Right lung (tissue), 10 donors: ENCODE measurements at places on chromosomes 5 and 9. TPM values are rescaled to one million over a fixed set of nuclear protein-coding genes. Genes with fewer than 3 reads are reported as not detected.

Gene DNAJC21
- polyA plus RNA-seq, result 49.8 TPM

Gene HAPLN1
- 0.88 TPM for polyA plus RNA-seq

GRCh38 chr5:142619815-142620214, 66.1 kb downstream of the FGF1 start:
- DNase-seq, result no peak

- DNase-seq, result no peak
Observed at GRCh38 chr9:131098391-131099101, 2.2 kb downstream of the AIF1L start.

DNA sequence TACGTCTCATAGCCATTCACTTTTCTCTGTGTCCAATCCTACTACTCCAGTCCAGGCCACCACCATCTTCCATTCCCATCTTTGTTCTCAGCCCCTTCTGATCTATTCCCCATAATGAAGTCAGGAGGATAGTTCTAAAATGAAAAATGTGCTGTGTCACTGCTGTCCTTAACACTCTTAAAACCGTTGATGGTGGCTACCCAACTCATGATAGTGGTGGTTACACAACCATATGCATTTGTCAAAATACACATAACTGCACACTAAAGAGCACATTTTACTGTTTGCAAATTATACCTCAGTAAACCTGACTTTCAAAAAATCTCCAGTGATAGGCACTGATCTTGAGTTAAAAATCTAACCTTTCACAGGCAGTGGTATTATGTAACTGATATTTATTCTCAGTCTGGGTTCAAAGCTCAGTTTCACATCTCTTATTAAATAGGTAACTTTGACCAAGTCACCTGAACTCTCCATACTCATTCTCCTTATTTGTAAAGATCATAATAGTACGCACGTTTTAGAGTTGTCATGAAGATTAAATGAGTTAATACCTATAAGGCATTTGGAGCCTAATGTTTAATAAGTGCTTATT, 24.6 kb upstream of the ADRB2 start:
- DNase-seq, result no peak

GRCh38 chr9:38194870-38195269, 125.8 kb upstream of the SHB start:
- no peak for DNase-seq

DNA sequence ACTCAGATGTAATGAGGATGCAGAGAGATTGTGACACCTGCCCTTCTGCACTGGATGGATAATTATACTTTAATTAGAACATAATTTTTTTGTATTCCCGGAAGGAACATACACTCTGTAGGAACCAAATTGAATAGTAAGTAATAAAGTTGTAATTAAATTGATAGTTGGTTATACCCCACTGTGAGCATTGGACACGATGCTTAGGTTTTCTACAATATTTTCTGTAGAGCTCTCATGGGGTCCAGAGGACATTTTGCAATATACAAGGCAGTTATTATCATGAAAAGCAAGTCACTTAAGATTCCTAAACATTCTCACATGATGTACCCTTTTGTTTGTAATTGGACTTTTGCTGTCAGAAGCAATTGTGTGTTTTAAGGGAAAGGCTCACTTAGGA, 63.4 kb downstream of the DIRAS2 start:
- DNase-seq, result no peak

- DNase-seq, result no peak
Observed at GRCh38 chr5:65969539-65970393, 43.4 kb downstream of the ERBIN start.
